ENCODE measurements at places on chromosomes 6 and 20.

GRCh38 chr20:59334651-59335300, 34.4 kb downstream of the EDN3 start:
- DNase-seq = no peak

DNA sequence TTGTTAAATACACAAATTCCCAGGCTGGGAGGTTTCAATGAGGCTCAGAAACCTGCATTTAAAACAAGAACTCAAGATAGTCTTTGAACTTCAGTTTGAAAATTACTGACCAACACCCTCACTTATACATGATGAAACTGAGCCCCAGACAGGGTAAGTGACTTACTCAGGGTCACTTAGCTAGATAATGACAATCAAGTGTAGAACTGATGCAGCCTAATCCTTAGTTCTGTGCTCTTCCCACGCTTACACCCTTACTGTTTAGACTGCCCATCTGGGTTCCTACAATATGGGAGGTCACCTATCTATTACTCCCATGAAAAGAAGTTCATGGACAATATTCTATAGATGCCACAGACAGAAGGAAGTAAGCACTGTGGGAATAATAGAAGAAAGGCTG, 24.5 kb upstream of the FAM135A start:
- DNase-seq = no peak

GRCh38 chr20:40540166-40540565, 148.9 kb downstream of the MAFB start:
- no peak for DNase-seq

DNA sequence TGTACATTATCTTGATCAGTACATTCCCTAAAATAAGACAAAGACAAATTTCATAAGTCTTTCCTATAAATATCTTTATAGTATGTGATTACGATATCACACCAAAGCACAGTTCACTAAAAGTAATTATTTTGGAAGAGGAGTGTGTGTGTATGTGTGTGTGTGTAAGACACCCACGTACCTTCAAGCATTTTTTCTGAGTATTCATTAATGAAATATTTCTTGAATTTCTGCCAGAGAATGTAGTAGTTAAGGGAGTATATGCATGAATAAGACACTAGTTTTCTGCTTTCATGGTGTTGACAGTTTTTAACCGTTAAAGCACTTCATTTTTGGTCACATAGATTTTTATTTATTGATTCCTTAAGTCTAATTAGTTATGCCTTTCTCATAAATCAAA, 36.8 kb downstream of the MANEA start:
- DNase-seq = no peak

DNA sequence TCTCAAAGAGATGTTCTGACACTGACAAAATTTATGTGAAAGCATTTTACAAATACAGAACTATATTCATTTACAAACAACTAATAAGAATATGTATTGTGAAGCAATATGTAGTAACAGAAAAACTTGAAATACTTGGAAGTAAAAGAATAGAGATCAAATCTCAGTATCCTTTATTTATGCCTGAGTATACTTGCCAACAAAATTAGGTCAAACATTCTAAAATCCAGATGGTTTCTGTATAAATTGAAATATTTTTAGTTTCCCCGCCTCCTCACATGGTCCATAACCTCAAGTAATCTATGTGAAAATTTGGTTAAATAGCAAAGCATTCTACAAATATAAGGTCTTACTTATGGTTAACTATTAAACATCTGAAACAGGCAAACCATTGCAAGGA, 545.4 kb downstream of the EYS start:
- DNase-seq = no peak

GRCh38 chr6:35426074-35426473, 26.1 kb upstream of the FANCE start:
- no peak for DNase-seq

All from stimulated activated CD4-positive, alpha-beta T cell treated with anti-CD3 and anti-CD28 coated beads, Interleukin-1b, Interleukin-23, amount 100 ng/mL, for 24 hours (primary cell).